ENCODE measurements at places on chromosomes 13 and 19. TPM values are rescaled to one million over a fixed set of nuclear protein-coding genes. Genes with fewer than 3 reads are reported as not detected.

DNA sequence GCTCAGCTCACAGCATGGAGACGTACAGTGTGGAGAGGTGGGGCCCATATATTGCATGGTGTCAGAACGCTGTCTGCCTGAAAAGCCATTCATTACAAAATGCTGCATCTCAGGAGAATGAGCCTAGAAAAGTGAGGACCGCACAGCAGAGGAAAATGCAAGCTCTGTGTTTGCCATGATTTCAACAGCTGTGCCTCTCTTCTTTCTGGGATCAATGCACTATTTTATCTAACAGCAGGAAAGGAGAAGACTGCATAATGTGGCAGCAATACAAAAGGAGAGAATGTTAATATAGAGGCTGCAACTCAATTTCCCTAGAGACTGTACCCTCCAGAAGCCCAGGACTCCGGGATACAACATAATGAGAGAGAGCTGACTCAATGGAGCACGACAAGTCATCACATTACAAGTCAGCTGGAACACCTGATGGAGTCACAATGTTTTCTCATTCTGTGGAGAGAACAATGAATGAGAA, 368.0 kb downstream of the FGF14 start:
- no peak for DNase-seq

The BST2 gene
- 90.6 TPM for total RNA-seq

- no peak for DNase-seq
These were observed 833.9 kb downstream of the SLITRK1 start for GRCh38 chr13:83048419-83048818.

The GARIN5A gene
- 5.0 TPM for total RNA-seq

DNA sequence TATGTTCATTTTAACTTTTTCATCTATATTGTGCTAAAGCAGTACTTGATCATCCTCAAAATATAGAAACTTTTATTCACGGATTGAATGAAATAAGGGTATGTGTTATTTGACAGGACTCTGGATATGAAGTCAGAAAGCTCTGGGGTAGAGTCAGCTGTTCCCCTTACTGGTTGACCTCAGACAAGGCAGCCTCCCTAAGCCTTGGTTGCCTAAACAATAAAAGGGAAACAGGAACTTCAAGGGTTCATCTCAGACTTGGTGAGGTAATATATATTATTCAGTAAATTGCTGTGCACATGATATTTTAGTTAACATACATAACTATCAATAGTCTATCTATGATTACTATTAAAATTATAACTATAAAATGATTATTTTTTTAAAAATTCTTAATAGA, 13.6 kb downstream of the POLR1D start:
- no peak for DNase-seq

DNA sequence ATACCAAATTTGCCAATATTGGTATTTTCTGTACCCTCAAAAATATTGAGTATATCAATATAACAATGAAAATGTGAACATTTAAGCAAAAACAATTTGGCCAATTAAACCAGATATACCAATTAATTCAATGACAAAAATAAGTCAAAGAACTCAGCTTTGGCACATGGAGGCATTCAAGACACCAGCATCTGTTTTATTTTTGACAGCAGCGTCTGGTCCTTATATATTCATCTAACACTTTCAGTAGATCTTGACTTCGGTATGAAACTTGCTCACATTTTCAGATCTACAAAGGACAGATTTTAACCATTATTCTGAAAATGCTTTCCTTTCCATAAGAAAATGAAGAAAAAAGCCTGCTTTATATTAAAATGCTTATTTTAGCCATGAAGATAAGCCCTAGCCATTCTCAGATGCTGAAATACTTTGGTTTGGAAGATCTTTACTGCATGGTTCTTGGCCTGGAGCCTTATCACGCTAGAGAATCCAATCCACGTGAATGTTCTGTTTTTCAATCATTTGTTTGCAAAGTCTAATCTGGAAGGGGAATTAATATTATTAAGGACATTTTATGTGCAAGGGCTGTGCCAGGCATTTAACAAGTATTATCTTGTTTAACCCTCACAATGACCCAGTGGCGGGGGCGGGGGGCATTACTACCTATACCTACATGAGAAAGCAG, 132.2 kb downstream of the DLEU7 start:
- DNase-seq, result no peak

- DNase-seq, result peak; percentile 28
These were observed 22.3 kb upstream of the CSNK1A1L start for GRCh38 chr13:37127691-37128241.

The LILRA1 gene
- total RNA-seq, result 1.9 TPM

- peak; percentile 95 for DNase-seq
These were observed at the start of gene WBP4 for GRCh38 chr13:41061075-41061913. WBP4 (plus strand) TSS chr13:41061509; CDS start chr13:41061674, 165 bp downstream.

The MATK gene
- total RNA-seq, result 4.7 TPM

The PLK5 gene
- 0.89 TPM for total RNA-seq

- DNase-seq, result no peak
These were observed 24.1 kb downstream of the LHFPL6 start for GRCh38 chr13:39578821-39579291.

DNA sequence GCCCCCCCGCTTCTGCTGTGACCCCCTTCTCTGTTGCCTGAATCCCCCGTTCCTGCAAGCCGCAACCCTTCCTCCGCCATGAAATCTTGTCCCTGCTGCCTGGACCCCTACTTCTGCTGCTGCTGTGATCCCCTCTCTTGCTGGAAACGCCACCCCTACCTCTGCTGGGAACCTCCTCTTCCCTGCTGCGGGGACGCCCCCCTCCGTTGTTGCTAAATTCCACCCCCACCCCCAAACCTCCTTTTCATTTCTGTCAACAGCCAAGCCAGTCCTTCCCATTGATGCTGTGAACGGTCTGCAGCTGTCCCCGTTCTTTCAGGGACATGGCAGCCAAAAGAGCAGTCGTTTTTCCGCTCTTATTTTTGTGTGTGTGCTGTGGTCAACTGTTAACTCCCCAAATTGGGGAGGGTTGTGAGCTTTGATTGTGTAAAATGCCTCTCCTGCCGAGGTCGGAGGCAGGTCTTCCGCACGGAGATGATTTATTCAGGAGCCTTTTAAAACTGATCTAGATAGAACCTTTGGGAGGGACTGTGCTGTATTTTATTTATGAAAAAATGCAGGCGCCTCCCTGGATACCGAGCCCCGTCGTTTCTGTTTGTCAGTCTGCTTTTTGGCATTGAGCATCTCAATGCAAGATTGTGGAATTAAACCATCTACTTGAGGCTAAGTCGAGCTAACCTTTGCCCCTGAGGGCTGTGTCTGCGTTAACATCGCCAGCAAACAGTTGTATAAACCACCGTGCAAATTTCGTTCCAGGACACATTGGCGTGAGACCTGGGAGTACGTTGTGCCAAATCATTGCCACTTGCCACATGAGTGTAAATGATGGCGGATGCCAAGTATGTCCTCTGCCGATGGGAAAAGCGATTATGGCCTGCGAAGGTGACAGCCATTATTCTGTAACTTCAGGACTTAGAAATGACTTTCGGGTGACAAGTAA, 27.9 kb upstream of the NDUFS7 start:
- DNase-seq, result no peak

GRCh38 chr13:91368101-91368500, 20.6 kb downstream of the MIR17HG start:
- no peak for DNase-seq

Measured in mucosa of gallbladder (tissue), 1 donor.